ENCODE measurements at places on chromosomes 16 and 17.

GRCh38 chr17:37702598-37702997 is 42.3 kb downstream of the HNF1B start:
- no peak for DNase-seq

GRCh38 chr17:17752821-17753321 is 71.6 kb downstream of the RAI1 start:
- DNase-seq = no peak

- peak; percentile 67 for DNase-seq
Observed at GRCh38 chr16:67029254-67030096, 526 bp downstream of the CBFB start.

DNA sequence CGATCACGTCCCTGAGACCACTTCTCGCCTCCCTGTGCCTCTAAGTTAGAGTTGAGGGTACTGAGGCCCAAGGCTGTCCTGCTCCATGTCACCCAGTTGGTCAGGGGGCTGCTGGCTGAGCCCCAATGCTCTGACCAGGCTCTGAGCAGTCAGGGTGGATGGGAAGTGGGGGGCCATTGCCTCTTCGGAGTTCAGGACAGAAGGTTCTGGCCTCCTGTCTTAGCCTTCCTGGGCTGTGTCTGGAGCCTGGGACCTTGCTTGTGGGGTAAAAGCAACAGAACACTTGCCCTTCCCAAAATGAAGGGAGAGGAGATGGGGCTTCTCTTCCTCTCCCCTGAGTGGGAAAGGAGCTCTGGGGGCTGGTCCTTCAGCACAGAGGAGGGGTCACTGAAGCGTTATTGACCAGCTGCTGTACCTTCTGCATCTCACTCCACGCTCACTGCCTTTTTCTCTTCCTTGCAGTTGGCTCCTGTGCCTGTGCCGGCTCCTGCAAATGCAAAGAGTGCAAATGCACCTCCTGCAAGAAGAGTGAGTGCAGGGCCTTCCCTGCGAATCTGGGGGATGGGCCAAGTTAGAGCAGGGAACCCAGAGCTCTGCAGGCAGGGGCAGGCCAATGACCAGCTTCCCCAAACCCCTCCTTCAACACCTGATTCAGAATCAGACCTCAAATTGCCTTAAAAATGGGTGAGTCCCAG is 580 bp downstream of the MT1X start:
- no peak for DNase-seq

DNA sequence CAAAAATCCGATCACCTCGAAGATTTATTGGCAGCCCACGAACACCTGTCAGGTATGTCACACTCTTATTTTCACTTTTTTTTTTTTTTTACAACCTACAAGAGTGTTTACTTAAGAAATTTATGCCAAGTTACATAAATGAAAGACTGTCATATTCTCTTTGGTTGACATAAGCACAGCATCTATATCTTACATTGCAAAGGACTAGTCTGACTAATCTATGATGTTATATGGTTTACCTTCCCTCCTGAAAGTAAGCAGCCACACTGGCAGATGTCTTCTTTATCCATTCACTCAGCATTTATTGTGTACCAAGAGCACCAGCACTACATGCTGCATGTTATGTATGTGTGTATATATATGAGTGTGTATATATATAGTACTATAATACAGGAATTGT is 156.3 kb downstream of the CDRT15L2 start:
- DNase-seq = no peak

DNA sequence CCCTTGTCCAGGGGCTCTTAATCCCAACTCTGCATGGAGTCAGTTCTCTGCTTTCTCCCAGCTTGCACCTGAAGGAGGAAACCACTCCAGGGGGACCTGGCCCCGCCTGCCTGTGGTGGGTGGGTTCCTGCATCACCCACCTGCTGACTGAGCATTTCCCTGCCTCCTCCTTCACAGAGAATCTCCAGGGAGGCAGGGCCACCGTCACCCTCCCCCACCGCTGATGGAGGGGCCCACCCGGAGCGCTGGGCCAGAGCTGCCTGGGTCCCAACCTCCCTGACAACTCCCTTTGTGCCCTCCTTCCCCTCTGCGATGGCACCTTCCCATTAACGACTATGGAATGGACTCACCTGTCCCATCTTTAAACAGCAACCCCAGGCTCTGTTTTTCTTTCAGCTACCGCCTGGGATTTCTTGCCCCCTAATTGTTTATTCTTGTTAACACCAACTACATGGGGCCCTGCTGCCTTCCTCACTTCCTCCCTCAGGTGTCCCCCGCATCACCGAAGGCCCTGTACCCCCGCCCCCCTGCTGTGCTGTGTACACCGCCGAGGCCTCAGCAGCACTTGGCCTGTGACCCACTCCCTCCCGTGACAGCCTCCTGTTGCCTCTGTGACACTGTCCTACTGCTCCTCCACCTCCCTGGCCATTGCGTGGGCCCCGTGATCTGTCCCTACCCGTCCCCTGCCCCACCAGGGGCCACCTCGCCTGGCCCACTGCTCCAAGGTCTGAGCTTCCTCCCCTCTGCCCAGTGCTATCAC is 842 bp upstream of the TEDC2 start:
- no peak for DNase-seq
